ENCODE measurements at places on chromosomes 3 and 15.

- no peak for DNase-seq
Measured at GRCh38 chr15:88015228-88015860, 241.2 kb downstream of the NTRK3 start.

DNA sequence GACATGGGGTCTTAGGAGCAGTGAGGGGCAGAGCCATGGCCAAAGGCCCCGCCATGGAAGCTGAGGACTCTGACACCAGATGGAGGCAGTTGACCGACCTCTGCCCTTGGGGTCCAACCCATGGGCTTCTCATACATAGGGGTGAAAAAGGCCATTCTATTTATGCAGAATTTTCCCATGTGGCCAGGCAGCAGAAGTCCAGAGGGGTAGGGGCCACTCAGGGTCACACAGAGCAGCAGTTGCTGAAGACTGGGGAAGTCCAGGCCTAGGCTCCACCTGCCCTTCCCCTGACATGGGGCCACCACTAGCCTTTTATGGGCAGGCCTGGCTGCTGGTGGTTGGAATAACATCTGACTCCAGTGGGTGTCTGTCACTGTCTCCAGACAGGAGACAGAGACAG is 6.4 kb downstream of the PRSS50 start:
- no peak for DNase-seq

DNA sequence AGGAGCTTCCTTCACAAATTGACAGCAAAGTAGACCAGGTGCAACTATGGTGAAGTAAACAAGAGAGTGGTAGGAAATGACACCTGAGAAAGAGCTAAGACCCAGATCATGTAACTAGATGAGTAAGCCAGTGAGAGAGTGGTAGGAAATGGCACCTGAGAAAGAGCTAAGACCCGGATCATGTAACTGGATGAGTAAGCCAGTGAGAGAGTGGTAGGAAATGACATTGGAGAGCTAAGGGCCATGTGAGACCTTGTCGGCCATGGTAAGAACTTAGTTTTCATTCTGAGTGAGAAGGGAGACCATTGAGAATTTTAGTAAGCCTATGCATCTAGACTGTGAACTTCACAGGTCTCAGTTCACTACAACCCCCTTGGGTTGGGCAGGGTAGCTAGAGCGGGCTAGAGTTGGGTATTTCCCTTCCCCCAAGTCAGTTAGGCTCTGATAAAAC is 5.4 kb upstream of the SENP7 start:
- no peak for DNase-seq

- DNase-seq = no peak
Measured at GRCh38 chr3:111190518-111190917, 118.9 kb downstream of the NECTIN3 start.

DNA sequence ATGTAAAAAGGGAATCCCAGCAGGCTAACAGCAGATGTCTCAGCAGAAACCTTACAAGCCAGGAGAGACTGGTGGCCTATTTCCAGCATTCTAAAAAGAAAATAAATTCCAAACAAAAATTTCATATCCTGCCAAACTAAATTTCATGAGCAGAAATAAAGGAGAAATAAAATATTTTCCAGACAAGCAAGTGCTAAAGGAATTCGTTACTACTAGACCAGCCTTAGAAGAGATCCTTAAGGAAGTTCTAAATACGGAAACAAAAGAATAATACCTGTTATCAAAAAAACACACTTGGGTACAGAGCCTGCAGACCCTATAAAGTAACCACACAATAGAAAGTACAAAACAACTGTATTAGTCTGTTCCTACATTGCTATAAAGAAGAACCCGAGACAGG is 41.4 kb downstream of the HDGFL3 start:
- no peak for DNase-seq

DNA sequence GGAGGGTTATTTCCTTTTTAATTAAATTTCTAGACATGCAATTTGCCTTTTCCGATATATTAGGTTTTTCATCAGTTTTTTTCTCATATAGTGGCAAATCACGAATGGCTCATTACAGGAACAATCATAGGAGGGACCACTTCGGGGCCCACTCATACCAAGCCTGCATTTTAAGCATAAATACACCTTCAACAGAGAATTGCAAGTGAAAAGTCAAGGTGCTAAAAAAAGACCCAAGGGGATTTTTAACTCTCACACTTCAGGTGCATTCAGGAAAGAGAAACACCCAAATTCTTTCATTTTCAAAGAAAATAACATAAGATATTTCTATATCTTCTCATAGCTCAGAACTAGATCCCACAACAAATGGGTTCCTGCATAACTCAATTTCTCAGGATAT is 979.6 kb upstream of the NR2F2 start:
- no peak for DNase-seq

DNA sequence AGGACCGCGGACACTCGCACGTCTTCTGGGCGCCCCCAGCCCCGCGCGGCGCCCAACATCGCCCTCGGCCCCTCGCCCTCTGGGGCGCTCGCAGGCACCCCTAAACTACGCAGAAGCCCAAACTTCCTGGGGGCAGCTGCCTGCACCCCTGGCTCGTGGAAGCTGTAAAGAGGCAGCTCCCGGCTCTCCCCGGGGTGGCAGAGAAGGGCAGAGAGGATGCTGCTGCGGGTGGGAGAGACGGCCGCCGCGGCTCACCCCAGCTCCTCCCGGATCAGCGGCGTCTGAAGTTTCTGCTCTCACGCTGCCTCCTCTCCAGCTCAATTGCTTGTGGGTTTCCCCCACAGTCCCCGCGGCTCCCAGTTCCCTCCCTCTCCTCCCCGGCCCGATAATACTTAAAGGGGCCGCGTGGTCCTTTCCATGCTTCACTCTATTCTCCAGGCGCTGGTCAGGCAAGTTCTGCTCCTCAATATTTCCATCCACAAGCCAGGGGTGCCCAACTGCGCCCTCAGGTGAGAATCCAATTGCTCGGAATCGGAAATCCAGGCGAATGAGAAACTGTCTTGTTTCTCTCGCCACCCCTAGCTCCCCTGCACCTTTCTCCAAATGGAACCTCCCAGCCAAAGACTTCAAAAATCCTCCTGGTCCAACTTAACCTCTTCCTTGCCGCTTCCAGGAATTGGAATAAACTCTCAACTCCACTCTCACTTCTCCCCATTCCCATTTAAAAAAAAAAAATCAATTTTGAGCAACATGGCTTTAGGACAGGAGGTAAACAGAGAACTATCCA is 748.5 kb downstream of the ROBO1 start:
- peak; percentile 74 for DNase-seq

DNA sequence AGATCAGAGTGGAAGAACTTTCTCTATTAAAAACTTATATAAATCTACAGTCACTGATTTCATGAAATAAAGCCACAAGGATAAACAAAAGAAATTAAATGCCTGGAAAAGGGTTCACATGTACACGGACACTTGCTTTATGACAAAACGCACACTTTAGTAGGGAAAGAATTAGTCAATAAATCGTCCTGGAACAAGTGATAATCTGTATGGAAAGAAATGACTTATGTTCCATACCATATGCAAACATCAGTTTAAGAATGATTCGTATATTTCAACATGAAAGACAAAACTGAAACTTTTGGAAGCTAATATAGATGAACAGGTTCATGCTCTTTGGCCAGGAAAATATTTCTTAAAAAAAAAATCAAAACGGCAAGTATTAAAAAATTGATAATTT is 40.2 kb downstream of the MEF2A start:
- no peak for DNase-seq

DNA sequence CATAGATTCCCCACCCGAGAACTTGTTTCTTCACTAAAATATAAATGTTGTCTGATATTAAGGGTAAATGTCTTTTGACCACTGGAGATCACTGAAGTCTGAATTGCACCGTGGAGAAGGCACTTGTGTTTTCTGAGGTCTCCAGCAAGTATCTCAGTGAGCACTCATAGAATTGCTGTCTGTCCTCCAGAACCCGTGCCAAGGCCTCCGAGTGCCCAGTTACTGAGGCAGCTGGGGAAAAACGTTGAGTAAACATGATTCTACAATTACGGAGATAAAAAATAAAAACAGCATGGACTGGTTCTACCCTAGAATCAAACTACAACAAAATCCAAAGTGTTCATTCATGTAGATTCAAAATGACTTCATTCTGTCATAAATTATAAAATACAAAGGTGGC is 60.0 kb downstream of the MLH1 start:
- no peak for DNase-seq

DNA sequence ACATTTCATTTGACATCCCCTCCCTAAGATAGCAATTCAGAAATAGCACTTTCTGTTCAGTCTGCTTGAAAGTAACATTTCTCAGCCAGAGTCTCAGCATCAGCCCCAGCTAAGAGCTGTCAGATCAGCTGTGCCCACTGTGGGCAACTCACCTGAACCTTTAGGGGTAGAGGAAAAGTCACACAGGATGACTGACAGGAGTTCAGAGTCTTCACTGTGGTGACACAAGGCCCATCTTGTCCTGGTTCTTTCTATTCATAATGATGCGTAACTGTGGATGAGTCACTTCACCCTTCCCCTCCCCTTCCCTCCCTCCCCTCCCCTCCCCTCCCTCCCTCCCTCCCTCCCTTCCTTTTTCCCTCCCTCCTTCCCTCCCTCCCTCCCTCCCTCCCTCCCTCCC is 96.1 kb upstream of the RASGRP1 start:
- DNase-seq = no peak

GRCh38 chr15:60486742-60487141 is 7.8 kb upstream of the ICE2 start:
- DNase-seq = no peak

DNA sequence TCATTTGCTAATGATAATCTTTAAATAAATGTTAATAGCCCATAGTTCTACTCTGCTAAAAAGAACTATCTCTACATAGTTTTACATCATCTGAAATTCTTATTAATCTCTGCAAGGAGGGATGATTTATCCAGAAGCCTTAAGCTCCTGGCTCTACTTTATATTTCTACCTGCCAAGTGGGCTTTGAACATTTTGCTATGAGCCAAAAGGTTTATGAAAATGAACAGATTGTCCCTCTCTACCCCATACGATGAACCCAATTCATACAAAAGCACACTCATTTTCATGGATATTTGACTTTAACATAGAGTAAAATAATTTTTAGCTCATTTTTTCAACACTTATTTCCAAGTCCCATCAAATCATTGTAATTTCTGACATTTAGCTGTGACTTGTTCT is 611.0 kb downstream of the NSUN3 start:
- DNase-seq = no peak

DNA sequence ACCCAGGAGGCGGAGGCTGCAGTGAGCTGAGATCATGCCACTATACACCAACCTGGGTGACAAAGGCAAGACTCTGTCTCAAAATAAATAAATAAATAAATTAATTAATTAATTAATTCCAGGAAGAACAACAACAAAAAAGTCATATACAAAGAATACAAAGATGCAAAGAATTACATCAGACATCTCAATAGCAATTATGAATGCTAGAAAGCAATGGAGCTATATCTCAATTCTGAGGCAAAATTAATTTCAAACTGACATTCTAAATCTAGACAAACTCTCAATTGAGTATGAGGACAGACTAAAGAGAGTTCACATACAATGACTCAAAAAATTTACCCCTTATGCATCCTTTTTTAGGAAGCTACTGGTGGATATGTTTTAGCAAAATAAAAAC is 69.6 kb upstream of the CTNNB1 start:
- no peak for DNase-seq

DNA sequence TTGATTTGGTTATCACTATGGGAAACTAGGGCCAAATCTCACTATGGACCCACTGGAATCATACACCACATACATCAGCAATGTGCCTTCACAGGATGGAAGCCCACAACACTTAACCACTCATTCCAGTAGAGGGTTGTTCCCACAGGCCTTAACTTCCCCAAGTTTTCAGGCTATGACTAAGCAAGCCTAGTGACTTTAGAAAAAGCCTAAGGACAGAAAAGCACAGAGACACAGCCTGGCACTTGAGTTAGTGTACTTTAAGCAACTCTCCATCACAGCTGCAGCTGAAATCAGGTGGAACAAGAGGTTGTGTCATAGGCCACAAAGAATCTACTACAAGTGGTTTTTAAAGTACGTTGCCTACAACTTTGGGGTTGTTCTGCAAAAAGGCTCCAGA is 128.7 kb downstream of the LRRN1 start:
- DNase-seq = no peak

GRCh38 chr3:37227870-37228549 is 53.6 kb upstream of the LRRFIP2 start:
- DNase-seq = no peak

GRCh38 chr15:42149493-42150218 is 6.8 kb downstream of the PLA2G4F start:
- no peak for DNase-seq

GRCh38 chr3:10581251-10581650 is 75.9 kb upstream of the ATP2B2 start:
- DNase-seq = no peak

- peak; percentile 98 for DNase-seq
Measured at GRCh38 chr15:28098766-28099554, at the start of gene OCA2. Gene OCA2 (minus strand): TSS chr15:28099315. CDS start chr15:28081874, 17,441 bp downstream.

GRCh38 chr3:119413603-119414280 is 49.7 kb downstream of the TMEM39A start:
- no peak for DNase-seq

DNA sequence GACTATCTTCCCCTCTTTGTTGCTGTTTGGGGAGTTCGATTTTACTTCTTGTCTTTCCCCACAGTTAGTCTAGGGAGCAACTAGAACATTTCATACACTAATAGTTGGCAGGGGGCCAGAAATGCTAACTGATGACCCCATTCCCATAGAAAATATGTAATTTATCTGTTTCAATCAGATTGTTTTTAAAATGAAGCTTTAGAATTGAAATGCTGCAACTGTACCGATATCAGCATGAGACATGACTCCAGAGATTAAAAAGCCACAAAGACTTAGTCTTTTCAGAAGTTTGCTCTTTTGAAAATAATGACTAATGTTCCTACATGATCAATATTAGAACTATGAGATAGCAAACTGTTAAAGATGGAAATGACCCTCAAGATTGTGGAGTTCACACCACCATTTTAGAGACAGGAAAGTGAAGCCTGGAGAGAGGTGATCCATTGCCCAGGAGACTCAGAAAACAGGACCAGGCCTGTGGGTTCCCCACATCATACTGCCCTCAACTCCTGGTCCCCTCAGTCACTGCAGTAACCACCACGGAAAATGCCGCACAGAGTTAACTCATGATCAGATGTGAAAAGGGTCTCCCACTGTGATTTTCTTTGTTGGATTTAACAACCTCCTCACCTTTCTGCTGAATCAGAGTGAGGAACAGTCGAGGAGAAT is 130.3 kb downstream of the CHDH start:
- DNase-seq = no peak

- no peak for DNase-seq
Measured at GRCh38 chr3:118943597-118943996, 91.0 kb downstream of the IGSF11 start.

DNA sequence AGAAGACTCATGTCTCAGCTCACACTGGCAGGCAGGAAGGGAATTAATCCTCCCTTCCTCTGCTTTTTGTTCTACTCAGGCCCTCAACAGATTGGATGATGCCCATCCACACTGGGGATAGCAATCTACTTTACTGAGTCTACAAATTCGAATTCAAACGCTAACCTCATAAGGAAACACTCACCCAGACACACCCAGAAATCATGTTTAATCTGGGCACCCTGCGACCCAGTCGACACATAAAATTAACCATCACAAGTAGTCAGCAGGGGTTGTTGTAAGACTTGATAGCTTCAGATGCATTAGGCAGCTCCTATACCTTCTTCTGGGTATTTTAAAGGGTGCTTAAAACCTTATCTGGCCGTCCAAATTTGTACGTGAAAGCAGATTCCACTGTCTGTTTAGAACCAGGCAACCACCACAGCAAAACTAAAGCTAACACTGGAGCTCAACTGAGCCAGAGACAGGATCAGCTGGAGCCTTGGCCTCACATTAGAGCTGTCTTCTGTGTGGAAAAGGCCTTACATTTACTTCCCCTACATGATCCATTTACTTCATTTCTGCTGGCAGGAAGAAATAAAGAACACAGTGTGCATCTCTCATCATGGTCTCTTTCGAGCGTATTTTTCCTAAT is 407.3 kb upstream of the PPP2R3A start:
- no peak for DNase-seq
